ENCODE measurements at places on chromosomes 13 and 19. TPM values are rescaled to one million over a fixed set of nuclear protein-coding genes. Genes with fewer than 3 reads are reported as not detected.

MAG gene
- 0.29 TPM for total RNA-seq

DNA sequence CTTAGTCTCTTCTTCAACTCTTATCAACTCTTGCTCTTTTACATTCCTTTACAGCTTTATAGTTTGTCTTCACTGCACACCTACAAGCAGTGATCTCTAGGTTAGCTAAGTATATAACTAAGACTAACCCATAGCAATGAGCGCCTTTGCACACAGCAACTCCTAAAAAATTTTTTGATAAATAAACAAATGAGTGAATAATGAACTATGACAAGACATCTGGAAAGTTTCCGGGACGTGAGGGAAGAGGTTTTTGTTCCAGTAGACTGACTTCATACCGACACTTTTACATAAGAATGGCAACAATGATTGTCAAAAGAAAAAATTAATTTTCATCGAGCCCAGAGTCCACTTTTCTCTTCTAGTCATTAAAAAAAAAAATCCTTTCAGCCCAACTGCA, 98.3 kb downstream of the ELF1 start:
- H3K4me1 ChIP-seq: peaks cover 29% of the 10 kb centered on the region
- peak overlapping the region; percentile 88 for H3K27ac ChIP-seq
- peak overlapping the region; percentile 89 for H3K4me3 ChIP-seq
- no peak for DNase-seq

- no peak overlapping the region for H3K4me3 ChIP-seq
- no peaks in the 10 kb centered on the region for H3K27me3 ChIP-seq
- H3K27ac ChIP-seq: no peak overlapping the region
- no peaks in the 10 kb centered on the region for H3K36me3 ChIP-seq
- no peak for DNase-seq
These were observed 25.5 kb downstream of the FGF14 start for GRCh38 chr13:102376318-102376717.

GRCh38 chr13:59120297-59120843, 1043.4 kb downstream of the DIAPH3 start:
- no peak for DNase-seq
- no peaks in the 10 kb centered on the region for H3K4me1 ChIP-seq
- no peaks in the 10 kb centered on the region for H3K36me3 ChIP-seq

GRCh38 chr19:44202470-44202869, 9.9 kb upstream of the ZNF227 start:
- peaks cover 20% of the 10 kb centered on the region for H3K36me3 ChIP-seq
- H3K4me1 ChIP-seq: peaks cover 4% of the 10 kb centered on the region
- no peak overlapping the region for H3K4me3 ChIP-seq
- H3K27me3 ChIP-seq: peaks cover 17% of the 10 kb centered on the region
- H3K27ac ChIP-seq: no peak overlapping the region
- no peak for DNase-seq

GRCh38 chr19:47756627-47756929, 11.2 kb downstream of the NOP53 start:
- no peak overlapping the region for H3K4me3 ChIP-seq
- no peak overlapping the region for H3K27ac ChIP-seq
- no peaks in the 10 kb centered on the region for H3K27me3 ChIP-seq
- peaks cover 34% of the 10 kb centered on the region for H3K36me3 ChIP-seq
- DNase-seq: no peak

GRCh38 chr19:43596842-43597461, 557 bp downstream of the ZNF576 start:
- H3K4me3 ChIP-seq: peak overlapping the region; percentile 100
- H3K27ac ChIP-seq: peak overlapping the region; percentile 98
- peaks cover 14% of the 10 kb centered on the region for H3K36me3 ChIP-seq
- DNase-seq: no peak
- H3K4me1 ChIP-seq: peaks cover 26% of the 10 kb centered on the region

MAB21L1 gene
- total RNA-seq: not detected

DNA sequence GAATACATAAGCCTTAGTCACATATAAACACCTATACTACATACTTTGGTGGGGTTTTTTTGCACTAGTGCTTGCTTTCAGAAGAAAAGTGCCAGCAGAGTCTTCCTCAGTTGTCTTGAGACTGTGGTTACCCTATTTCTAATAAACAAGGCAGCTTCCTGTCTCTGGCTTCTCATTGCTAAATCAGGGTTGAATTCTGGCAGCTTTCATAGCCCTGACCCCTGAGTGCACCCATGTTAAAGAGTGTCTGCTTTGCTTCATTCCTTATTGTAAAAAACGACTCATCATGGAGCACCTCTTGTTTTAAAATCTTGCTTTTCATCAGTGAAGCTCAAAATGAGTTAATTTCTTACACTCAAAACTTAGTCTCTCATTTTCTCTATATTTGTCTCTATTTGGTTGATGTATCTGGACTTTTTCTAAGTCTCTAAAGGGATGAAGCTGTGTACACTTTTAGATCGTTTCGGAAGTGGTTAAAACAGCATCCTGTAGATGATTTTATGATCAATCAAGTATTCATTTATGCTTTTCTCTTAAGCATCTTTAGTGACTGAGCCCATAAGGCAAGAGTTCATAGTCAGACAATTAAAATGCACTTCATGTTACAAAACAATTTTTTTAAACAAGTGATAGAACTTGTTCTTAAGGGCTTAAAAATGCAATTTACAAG, 72.1 kb downstream of the KLF12 start:
- peaks cover 68% of the 10 kb centered on the region for H3K4me1 ChIP-seq
- H3K27ac ChIP-seq: peak overlapping the region; percentile 83
- no peaks in the 10 kb centered on the region for H3K27me3 ChIP-seq
- peak overlapping the region; percentile 68 for H3K4me3 ChIP-seq

DNA sequence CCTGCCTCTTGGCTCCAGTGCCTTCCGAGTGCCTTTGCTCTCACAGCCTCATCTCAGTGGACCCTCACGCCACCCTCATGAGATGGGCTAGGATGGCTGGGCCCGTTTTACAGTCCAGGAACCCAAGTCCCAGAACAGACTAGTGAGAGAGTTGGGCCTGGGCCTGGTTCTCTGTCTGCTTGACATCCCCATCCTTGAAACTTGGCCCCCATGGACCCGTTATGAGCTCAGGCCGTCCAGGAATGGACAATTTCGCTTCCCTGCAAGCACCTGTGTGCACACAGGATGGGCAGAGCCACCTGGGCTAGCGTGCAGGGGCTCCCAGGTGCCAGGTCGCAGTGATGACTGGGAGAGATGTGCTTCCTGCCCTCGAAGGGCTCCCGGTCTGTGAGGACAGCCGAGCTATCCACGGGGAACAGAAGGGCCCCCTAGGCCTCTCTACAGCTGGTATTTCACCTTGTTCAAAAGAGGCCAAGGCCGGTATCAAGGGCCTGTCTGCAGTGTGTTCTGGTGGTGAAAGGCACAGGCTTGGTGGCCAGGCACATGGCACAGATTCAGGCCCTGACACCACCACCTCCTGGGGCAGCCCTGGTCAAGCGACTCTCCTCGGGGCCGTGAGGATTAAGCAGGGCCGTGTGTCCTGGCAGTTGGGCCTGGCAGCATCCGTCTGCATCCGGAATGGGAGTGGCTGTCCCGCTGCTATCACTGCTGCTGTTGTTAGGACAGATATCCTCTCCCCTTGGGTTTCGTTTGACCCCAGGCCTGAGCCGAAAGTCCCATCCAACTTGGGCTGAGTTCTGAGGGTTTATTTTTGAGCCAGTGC, 38.9 kb downstream of the CAPN12 start:
- no peak for DNase-seq
- H3K4me3 ChIP-seq: no peak overlapping the region
- peaks cover 3% of the 10 kb centered on the region for H3K36me3 ChIP-seq
- no peaks in the 10 kb centered on the region for H3K4me1 ChIP-seq

- DNase-seq: no peak
- H3K27me3 ChIP-seq: no peaks in the 10 kb centered on the region
- H3K36me3 ChIP-seq: peaks cover 31% of the 10 kb centered on the region
These were observed 32.9 kb upstream of the SLC7A9 start for GRCh38 chr19:32902448-32902847.

- H3K27me3 ChIP-seq: no peaks in the 10 kb centered on the region
- no peak for DNase-seq
- no peak overlapping the region for H3K4me3 ChIP-seq
- H3K36me3 ChIP-seq: peaks cover 35% of the 10 kb centered on the region
These were observed 3.5 kb upstream of the CD320 start for GRCh38 chr19:8311461-8312260.

- H3K36me3 ChIP-seq: peaks cover 22% of the 10 kb centered on the region
- peak overlapping the region; percentile 76 for H3K4me3 ChIP-seq
- H3K27me3 ChIP-seq: no peaks in the 10 kb centered on the region
- DNase-seq: peak; percentile 69
- peaks cover 2% of the 10 kb centered on the region for H3K4me1 ChIP-seq
These were observed 70.5 kb upstream of the ZNF420 start for GRCh38 chr19:37007587-37008220.

GRCh38 chr13:91286317-91286716, 61.2 kb upstream of the MIR17HG start:
- no peaks in the 10 kb centered on the region for H3K36me3 ChIP-seq
- H3K4me1 ChIP-seq: no peaks in the 10 kb centered on the region
- no peak overlapping the region for H3K27ac ChIP-seq
- no peak overlapping the region for H3K4me3 ChIP-seq

DNA sequence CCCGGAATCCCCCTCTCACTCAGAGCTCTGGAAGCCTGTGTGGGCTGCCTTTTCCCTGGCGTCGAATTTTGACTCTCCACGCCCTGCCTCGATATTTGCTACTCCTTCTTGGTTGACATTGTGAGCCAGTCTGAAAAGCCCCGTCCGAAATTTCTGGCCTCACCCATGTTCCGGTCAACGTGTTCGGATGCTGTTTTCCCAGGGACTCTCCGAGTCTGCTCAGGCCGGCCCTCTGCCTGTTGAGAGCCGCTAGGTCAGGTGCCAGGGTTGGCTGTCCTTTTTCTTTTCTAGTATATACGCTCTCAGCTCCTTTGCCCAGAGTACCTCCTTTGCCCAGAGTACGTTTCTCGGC, 6.8 kb upstream of the DGKH start:
- peak overlapping the region; percentile 90 for H3K4me3 ChIP-seq
- peaks cover 20% of the 10 kb centered on the region for H3K4me1 ChIP-seq
- peaks cover 15% of the 10 kb centered on the region for H3K36me3 ChIP-seq
- no peaks in the 10 kb centered on the region for H3K27me3 ChIP-seq
- no peak for DNase-seq

DNA sequence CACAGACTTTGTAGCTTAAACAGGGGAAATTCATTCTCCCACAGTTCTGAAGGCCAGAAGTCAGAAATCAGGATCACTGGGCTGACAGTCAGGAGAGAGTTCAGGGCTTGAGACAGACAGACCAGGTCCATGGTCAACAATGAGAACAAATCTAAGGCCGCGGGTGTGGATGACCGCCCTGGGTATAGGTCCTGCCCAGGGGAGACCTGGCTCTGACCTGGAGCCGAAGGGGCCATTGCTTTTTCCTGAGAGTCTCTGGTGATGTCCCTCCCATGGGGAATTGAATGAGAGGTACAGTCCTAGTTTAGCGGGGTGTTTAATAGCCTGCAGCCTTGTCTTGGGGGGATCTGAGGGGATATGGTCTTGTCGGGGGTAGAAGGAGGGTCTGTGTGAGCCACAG, 25.2 kb upstream of the FBL start:
- H3K27me3 ChIP-seq: no peaks in the 10 kb centered on the region
- H3K36me3 ChIP-seq: peaks cover 4% of the 10 kb centered on the region
- no peak overlapping the region for H3K4me3 ChIP-seq
- no peaks in the 10 kb centered on the region for H3K4me1 ChIP-seq

DNA sequence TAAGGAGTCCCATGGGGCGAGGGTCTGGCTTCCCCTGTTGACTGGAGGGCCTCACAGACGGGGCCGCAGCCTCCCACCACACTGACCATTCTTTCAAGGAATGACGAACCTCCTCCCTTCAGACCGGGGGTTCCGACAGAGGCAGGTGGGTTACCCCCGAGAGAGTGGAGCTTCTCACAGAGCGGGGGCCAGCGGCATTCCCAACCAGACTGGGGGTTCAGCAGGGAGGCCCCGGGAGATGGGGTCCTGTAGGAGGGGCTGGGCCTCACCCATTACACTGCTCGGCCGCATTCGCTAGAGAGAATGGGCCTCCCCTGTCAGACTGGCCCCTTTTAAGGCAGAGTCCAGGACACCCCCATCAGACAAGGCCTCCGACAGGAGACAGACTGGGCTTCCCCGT, 15.6 kb upstream of the C2CD4C start:
- H3K4me1 ChIP-seq: no peaks in the 10 kb centered on the region
- DNase-seq: no peak
- H3K27ac ChIP-seq: no peak overlapping the region
- no peak overlapping the region for H3K4me3 ChIP-seq
- no peaks in the 10 kb centered on the region for H3K36me3 ChIP-seq
- H3K27me3 ChIP-seq: no peaks in the 10 kb centered on the region
